ENCODE measurements at places on chromosomes 16 and 17.

DNA sequence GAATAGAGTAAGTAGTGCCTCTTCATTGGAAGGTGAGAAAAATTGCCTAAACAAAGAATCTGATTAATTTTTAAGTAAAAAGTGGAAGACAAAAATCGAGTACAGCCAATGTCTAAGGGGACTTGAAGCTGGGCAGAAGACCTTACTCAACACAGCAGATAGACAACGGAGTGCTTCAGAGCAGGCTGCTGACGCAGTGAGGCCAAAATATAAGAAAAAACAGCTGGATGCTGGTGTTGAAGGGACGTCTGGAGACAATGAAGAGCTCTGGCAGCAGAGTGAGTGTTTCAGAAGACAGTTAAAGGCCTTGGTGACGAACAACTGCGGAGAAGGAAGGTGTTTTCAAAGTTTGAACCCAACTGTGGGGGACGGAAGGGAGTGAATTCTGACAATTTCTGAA, 169.8 kb downstream of the MRTFB start:
- DNase-seq = no peak

GRCh38 chr17:696369-696768, 18.3 kb downstream of the VPS53 start:
- DNase-seq = no peak

DNA sequence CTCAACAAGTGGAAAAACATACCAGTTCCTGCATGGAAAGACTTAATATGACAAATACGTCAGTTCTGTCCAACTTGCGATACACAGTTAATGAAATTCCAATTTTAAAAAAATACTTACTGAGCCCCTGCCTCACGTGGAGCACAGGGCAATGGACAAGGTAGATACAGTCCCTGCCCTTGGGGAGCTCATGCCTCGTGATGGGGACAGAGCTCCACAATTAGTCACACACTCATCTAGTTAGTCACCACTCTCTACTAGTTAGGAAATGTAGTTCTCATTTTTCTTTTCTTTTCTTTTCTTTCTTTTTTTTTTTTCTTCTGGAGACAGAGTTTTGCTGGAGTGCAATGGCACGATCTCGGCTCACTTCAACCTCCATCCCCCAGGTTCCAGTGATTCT, 74.7 kb upstream of the CDH5 start:
- DNase-seq = no peak

GRCh38 chr16:67212766-67213165, 13.8 kb downstream of the ELMO3 start:
- DNase-seq = no peak

DNA sequence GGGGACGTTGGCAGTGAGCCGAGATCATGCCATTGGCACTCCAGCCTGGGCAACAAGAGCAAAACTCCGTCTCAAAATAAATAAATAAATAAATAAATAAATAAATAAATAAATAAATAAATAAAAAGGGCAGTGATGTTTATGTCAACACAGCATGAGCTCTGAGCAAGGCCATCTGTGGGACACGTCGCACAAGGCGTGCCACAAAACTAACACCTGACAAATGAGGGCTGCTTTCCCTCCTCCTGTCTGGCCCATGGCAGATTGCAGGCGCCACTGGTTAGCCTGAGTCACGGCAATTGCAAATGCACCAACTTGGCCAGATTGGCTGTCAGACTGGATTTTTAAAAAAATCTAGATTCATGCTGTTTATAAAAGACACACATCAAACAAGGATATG, 25.9 kb upstream of the SPNS3 start:
- DNase-seq = no peak

DNA sequence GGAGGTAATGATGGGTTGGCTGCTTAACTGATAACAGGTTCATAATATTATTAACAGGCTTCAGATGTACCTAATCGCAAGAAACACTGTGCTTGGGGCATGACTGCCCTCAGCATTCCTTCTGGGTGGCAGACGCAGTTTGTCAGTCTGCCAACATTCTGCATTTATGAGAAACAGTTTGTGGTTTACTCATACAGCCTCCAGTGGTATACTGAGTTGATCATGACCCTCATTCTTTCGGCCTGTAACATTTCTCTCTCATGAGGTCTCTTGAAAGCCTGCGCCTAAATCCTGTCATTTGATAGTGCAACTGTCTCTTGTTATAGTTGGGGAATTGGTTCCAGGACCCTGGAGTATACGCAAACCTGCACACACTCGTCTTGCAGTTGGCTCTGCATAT, 4.9 kb upstream of the RUSF1 start:
- DNase-seq = no peak

DNA sequence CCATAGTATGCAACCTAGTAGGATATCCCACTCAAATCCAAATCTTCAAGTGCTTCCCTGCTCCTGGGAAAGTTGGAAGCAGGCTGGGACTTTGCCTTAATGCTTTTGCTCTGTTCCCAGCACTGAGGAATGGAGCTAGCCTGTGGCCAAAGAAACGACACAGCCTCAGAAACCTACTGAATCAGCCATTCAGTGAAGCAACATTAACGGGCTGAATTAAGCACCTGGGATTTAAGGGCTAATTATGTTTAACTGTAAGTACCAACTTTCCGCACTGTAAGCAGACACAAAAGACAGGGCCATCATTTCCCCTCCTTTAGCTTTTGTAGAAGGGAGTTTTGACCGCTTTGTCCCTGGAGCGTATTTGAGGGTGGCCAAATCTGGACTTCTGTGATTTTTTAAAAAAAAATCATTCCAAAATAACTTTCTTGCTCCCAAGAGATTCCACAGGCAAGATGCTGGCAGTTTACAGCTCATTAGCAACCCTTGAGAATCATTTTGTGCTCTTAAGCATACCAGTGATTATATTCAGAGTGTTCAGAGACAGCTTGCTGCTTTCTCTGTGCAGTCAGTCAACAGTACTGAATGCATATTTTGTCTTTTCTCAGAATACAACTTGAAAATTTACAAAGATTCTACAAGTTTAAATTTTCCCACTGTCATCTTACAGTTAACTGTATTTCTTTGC, 17.6 kb upstream of the NOL11 start:
- DNase-seq = no peak

GRCh38 chr17:27263386-27263785, 30.5 kb upstream of the WSB1 start:
- no peak for DNase-seq

- no peak for DNase-seq
Measured at GRCh38 chr17:58107306-58107705, 24.1 kb downstream of the DYNLL2 start.

- DNase-seq = no peak
Measured at GRCh38 chr16:66735891-66736290, 15.5 kb downstream of the DYNC1LI2 start.

- DNase-seq = no peak
Measured at GRCh38 chr17:44105941-44106340, 17.5 kb downstream of the HDAC5 start.

DNA sequence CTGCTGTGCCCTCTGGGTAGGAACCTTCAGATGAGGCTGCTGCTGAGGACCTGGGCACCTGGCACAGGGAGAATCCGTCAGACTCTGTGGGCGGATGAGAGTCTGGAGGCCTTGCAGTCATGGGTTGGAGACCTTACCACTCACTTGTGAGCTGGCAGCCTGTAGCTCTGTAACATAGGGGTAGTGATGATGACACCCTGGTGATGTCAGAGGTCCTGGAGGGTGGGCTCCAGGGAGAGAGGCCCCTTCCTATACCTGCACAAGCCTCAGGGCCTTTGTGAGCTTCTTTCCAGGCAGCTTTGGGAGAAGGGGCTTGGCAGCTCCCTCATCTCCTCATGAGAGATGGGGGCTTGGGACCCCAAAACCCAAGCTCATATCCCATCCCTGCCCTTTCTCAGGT, 1.6 kb downstream of the MIEF2 start:
- DNase-seq = no peak

- DNase-seq = no peak
Measured at GRCh38 chr17:50326831-50327364, 19.0 kb upstream of the XYLT2 start.

DNA sequence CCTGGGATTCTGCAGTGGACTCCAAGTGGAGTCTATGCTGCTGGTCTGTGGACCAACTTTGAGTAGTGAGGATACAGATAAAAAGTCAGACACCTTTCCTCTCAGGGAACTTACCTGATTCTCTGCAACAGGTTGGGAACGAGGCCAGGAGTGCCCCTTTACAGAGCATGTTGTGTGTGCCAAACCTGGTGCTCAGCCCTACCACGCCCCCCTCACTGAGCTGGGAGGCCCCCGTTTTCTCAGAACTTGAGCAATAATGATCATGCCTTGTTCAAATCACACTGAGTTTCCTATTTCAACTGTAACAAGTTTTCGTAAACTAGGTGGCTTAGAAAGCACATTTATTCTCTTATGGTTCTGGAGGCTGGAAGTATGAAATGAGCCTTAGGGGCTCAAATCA, 182.0 kb downstream of the COPRS start:
- no peak for DNase-seq

- no peak for DNase-seq
Measured at GRCh38 chr17:76208120-76208519, 32.2 kb downstream of the RNF157 start.

DNA sequence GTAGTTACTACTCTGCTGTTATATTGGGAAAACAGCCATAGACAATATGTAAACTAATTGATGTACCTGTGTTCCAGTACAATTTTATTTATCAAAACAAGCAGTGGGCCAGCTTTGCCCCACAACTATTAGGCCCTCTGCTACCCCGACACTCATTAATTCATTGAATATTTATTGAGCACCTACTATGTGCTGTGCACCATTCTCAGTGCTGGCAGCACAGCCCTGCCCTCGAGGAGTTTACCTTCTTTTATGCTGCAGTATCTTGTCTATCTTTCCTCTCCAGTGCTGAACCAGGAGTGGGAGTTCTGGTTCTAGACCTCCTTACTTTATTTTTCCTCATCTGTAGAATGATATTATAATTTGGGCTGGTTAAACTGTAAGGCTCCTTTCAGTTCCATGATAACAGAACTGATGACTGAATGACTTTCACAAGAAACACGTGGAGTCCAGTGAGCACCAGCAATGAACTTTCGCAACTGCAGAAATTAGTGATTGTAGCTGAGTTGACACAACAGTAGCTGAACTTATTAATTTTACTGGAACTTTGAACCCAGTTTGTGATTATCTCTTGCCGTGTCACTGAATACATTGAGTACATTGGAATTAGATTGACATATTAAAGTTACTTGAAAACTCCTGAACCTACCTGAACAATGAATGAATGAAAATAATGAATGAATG, 2.4 kb downstream of the GOSR2 start:
- no peak for DNase-seq

DNA sequence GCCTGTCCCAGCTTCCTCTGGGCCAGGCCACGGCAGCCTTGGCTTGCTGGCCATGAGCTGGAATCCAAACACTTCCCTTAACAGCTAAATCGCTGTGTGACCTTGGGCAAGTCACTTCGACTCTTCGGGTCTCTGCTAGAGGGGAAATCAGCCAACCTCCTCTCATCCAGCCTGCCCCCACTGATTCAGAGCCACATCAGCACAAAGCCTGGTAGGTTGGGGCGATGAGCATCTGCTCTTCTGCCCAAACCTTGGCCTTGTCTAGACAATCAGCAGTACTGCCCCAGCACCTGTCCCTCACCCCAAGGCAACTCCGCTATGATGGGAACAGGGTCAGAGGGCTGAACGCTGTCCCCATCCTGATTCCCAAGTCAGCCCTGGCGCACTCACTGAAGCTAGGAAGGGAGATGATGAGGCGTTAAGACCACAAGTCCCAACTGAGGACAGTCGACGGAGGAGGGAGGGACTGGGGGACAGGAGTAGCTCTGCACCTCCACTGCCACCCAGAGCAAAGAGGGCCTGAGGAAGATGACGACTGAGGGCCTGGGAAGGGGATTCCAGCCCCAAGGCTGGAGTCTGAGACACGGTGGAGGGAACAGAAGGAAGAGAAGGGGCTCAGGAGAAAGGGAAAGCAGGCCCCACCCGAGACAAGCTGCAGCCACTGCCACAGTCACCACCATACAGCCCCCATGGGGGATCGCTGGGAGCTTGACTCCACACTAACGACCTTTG, 1.3 kb downstream of the CLUH start:
- no peak for DNase-seq

GRCh38 chr17:62661337-62661736, 33.9 kb downstream of the MRC2 start:
- DNase-seq = no peak

DNA sequence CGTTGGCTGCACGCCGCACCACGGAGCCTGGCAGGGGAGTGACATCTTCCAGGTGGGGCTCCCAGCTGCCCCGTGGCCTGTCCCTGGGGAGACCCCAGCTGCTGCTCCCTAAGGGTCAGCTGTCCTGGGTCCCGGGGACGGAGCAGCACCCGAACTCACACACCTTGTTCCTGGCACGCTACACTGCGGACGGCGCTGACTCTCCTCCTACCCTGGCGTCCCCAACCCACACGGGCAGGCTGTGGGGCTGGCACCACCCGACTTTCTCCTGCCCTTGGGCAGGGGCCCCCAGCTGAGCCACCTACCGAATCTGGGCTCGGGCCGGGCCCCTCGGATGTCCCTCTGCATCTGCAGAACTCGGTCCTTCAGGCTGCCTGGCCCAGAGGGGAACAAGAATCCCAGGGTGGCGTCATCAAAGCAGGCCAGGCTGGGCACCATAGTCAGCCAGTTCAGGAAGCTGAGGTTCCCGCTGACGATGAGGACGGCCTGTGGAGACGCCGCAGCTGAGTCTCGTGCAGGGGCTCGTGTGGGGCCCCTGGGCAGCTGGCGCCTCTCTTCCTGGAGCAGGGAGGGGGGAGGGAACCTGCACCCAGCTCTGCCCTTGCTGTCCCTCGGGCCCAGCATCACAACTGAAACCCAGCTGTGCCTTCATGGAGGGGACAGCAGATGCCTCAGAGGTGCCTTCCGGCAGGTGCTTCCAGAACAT, 70.5 kb upstream of the GNG13 start:
- no peak for DNase-seq

GRCh38 chr17:56322991-56323390, 169.7 kb downstream of the ANKFN1 start:
- DNase-seq = no peak

- DNase-seq = no peak
Measured at GRCh38 chr17:67082107-67082506, 37.8 kb downstream of the CACNG1 start.

GRCh38 chr17:27495460-27495859, 39.2 kb downstream of the KSR1 start:
- DNase-seq = no peak

DNA sequence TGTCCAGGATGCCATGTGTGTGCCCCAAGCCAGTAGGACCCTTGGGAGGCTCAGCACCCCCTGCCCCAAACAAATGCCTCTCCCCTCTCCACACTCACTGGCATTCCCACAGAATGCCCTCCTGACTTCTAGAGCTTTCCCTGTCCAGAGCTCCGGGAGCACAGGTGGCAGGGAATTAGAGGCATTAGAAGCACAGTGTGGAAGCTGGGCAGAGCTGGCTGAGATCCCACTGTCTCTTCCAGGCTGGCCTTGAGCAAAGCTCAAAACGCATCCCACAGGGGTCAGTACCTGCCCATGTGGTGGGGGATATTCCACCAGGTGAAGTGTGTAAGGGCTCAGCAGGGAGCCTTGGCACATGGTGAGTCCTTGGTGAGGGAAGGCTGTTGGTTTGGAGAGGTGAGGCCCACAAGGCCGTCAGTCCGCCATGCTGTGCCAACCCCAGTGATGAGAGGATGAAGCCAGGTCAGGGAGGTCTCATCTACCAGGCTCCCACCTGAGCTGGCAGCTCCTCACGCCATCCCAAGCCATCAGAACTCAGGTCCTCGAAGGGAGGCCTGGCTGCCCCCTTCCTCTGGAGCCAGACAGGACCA, 18.1 kb downstream of the ENDOV start:
- no peak for DNase-seq

GRCh38 chr16:3321816-3322215, 16.5 kb downstream of the ZNF75A start:
- no peak for DNase-seq

All from activated T-cell treated with anti-CD3 and anti-CD28 coated beads for 1 hour (primary cell).